Cerebellum (tissue), 4 donors: ENCODE measurements at places on chromosomes 1 and 21. TPM values are rescaled to one million over a fixed set of nuclear protein-coding genes. Genes with fewer than 3 reads are reported as not detected.

MROH9 gene
- not detected for total RNA-seq

MX1 gene
- 8.2 TPM for total RNA-seq

SYT14 gene
- total RNA-seq = 49.5 TPM

ZBED6 gene
- total RNA-seq = 16.7 TPM

OPTC gene
- total RNA-seq = not detected

UBE2U gene
- total RNA-seq = not detected

CLDN14 gene
- total RNA-seq = not detected

BRINP3 gene
- 33.2 TPM for total RNA-seq

PGBD2 gene
- 10.0 TPM for total RNA-seq

LCE3D gene
- not detected for total RNA-seq

DEPDC1 gene
- 7.3 TPM for total RNA-seq

DNAH14 gene
- total RNA-seq = 72.0 TPM

CD48 gene
- 0.45 TPM for total RNA-seq

PGBD5 gene
- total RNA-seq = 21.4 TPM

KCND3 gene
- total RNA-seq = 34.1 TPM

SMIM1 gene
- total RNA-seq = 1.7 TPM

S100A5 gene
- not detected for total RNA-seq

OR2T29 gene
- total RNA-seq = not detected

GBP3 gene
- total RNA-seq = 0.82 TPM

FLG gene
- total RNA-seq = under 0.01 TPM
